Gastrocnemius medialis (tissue), 4 donors: ENCODE measurements at places on chromosomes 6 and 20.

DNA sequence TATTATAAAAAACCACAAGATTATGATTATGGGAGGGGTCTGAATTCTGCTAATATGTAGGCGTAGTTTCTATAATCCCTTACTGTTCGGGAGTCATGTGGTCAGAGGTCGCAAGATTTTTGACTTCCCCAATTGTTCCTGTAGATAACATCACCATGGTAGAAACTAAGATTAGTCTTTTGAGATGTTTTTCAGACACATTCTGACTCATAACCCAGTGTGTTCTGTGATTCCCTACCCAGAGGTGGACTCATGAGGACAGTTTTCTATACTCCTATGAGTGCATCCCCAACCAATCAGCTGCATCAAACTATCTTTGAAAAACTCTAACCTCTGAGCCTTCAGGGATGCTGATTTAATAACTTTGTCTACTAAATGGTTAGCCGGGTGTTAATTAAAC lies 175.5 kb downstream of the RFPL4B start:
- DNase-seq, result no peak

DNA sequence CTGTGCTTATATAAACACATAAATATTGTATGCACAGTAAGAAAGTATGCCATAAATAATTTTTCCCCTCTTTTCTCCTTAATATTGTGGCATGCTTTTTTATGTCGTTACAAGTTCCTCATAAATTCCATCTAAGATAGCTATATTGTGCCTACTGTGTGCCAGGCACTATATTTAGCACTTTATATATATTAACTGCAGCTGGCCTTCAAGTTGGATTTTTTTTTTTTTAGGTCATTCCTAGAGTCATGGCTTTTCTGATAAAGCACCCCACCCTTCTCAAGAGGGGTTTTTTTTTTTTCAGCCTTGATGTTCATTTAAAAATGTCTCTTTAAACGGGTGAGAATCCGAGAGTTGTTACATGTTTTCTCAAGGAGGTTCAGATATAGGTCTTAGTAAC lies 42.8 kb upstream of the RNF8 start:
- DNase-seq, result no peak

- no peak for DNase-seq
Measured at GRCh38 chr6:89750338-89750737, 69.3 kb downstream of the MDN1 start.

GRCh38 chr20:38867062-38867359 lies 59.2 kb upstream of the FAM83D start:
- no peak for DNase-seq

DNA sequence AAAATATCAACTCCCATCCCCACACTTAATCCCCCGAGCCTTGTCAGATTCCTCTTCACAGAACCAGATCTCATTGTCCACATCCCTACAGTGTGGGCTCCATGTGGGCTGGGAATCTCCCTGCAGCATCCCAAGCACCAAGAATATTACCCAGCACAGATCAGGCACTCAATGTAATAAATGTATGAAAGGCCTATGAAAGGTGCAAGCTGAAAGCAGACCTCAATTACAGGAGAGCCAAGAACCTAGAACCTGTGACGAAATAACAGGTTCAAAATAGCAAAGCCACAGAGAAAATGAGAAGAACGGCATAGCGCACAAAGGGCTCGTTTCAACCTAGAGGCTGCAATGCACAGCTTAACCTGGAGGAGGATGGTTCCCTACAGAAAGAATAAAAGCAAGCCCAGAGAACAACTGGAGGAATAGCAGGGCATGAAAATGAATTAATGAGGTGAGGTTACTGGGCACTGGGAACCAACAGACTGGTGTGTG lies 3.1 kb downstream of the SLC23A2 start:
- no peak for DNase-seq

- no peak for DNase-seq
Measured at GRCh38 chr6:53410508-53411258, 61.9 kb upstream of the ELOVL5 start.

- no peak for DNase-seq
Measured at GRCh38 chr6:27214126-27214601, 33.3 kb upstream of the PRSS16 start.

DNA sequence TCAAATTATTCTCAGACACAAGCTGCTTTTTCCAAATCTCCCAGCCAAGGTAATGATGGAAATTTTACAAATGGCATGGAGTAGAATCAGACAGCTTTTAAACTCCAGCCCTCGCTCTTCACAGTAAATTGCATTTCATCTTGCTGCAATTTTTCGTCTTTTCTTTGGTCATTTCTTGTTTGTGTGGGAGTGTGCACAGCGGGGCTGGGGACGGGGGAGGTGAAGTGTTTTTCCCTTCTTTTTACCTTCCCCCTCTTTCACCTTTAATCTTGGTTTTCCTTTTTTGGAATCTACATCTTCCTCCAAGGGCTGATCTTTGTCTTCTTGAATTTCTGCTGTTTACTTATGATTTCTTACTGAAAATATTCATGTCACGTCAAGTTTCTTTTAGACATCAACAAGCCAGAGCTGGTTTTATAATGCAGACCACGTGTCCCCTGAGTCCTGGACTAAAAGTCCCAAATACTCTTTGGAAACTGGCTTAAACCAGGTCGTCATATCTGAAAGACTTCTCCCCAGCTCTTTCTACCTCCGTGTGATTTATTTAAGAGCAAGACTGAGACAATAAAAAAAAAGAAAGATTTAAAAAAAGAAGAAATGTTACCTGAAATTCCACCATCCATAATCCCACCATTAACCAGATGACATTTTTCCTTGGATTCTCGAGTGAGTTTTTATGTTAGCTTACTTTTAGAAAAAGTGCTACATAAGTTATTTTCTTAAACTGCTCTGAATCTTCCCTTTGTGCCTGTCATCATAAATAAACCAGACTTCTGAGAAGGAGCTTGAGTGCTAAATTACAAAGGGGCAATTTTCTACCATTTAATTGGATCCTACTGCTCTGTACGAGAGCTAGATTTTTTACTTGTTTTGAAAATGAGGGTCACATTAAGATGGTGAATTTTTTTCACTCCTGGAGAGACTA lies 52.0 kb downstream of the MAP3K5 start:
- no peak for DNase-seq

DNA sequence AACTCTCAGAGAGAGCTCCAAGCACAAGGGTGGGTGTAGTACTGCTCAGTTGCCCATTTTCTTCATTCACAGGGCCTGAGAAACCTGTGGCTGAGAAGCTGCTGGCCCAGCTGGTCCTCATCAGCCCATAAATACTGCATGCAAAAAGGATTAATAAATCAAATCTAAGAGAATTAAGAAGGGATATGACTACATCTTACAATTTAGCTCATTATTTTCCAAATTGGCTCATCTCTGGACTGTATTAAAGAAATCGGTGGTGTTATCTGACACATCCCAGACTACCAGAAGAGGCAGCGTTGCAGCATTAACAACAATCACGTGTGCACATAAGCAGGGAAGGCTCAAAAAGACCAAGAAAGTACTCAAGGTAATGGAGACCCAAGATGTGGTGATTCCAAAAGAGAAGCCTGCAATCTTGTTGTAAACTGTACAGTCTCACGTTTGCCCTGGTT lies 90.7 kb downstream of the CD24 start:
- DNase-seq, result no peak

DNA sequence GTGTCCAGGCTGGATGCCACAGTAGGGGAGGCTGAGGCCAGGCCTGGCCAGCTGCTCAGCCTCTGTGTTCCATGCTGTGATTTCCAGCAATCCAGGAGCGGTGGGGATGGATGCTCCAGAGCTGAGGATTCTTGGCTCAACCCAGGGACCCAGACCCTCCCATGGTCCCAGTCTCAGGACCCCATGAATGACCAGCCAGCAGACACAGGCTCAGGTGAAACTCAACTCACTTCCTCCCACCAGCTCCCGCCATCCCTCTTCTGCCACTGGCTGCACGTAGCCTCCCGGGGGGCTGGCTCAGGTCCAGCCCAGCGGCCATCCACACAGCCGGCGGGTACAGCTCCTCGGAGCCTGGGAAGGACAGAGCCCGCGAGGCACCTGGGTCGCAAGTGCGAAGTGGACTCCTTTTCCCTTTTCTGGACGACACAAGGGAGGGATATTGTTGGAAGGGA lies 54.5 kb upstream of the DACT2 start:
- no peak for DNase-seq

- DNase-seq, result no peak
Measured at GRCh38 chr6:40626886-40627285, 39.7 kb upstream of the LRFN2 start.

DNA sequence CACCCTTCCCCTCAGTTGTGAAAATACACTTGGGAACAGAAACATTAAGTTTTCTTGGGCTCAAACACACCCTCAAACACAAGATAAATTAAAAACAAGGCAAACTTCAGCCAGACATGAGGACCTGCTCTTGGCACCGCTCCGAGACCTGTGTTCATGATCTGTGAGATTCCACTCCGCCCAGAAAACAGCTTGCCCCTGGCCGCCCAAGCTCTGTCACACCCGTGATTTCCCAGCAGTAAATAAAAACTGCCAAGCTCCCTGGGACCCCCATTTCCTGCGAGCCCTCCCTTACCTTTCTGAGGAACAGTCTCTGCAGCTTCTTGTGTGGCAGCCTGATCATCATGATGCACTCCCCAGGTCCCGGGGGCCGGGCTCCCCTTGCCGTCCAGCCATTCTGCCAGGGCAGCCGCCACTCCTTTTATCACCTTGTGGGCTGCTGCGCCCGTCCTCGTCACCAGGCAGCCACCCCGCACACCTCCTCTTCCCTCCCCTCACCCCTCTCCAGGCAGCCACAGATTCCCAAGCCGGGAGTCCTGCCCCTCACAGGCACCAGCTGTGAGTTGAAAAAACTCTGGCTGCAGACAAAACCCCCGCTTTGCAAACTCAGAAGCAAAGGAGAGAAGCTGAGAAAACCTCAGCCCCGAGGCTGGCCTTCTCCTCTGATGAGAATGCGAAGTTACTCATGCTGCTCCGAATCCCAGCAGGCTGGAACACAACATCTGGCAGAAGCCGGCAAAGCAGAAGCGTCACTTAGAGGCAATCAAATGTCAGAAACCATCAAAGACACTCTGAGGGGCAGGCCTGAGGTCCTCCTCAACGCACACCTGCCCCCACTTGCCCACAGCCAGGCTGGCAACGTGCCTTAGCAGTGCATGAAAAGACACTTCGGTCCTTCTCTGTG lies 130.4 kb upstream of the RPS6KA2 start:
- no peak for DNase-seq

GRCh38 chr20:14570811-14571210 lies 233.4 kb upstream of the FLRT3 start:
- no peak for DNase-seq

GRCh38 chr6:140401761-140402160 lies 1027.3 kb upstream of the CITED2 start:
- DNase-seq, result no peak

- DNase-seq, result no peak
Measured at GRCh38 chr6:34170346-34170745, 24.5 kb upstream of the GRM4 start.

DNA sequence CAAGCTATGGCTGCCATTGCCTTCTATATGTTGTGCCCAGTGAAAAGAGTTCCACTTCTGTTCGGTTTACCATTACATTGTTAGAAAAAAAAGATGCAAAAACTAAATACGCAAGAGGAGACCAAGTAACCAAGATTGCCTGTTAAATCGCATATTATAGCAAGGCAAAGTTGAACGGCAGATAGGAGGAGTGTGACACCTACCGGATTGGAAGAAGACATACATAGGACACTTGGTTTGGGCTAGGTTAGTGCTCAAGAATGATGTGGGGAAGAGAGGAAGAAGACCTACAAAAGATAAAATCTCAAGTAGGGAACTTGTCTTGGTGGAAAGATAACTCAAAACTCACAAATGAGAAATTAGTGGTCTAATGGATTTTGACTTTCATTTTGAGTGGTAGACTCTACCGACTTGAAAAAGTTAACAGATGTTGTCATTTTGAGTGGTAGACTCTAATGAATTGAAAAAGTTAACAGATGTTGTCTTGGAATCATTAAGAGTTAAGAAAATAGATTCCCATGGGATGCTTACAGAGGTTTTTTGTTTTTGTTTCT lies 95.5 kb downstream of the F13A1 start:
- DNase-seq, result no peak

GRCh38 chr6:21846541-21847451 lies 253.2 kb downstream of the SOX4 start:
- DNase-seq, result no peak

DNA sequence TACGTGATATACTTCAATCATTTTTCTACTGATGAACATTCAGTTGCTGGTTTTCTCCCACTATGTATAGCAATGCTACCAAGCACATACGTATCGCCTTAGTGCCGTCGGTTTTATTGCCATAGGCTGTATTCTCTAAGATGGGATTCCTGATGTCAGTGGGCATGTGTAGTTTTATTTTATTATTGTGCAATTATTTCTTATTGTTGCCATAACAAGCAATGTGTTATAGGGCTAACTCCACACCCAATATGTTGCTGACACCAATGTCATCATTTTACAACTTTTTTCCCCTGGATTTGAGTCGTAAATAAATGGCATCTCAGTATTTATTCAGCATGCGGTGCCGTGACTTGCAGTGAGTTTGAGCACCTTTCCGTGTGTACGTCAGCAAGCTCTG lies 10.8 kb upstream of the DACT2 start:
- DNase-seq, result no peak

GRCh38 chr6:13302751-13303667 lies 25.3 kb downstream of the TBC1D7 start:
- peak; percentile 58 for DNase-seq

- DNase-seq, result no peak
Measured at GRCh38 chr20:41318271-41318649, 729 bp upstream of the ZHX3 start.

DNA sequence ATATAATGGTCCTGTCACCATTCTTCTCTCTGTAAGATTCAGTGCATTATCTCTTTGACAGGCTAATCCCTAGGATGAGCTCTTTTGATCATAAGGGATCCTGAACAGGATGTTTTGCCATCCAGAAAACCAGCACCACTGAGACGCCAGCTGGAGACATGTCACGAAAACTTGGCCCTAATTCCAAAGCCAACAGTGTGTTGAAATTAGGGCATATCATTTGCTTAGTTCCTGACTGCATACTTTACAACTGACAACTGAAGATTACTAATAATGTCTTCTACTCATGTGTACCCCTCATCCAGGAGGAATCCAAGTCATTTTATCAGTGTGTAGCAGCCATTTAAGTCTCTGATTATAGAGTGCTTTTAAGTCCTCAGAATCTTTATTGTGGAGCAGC lies 243.6 kb downstream of the KCNQ5 start:
- DNase-seq, result peak; percentile 69

DNA sequence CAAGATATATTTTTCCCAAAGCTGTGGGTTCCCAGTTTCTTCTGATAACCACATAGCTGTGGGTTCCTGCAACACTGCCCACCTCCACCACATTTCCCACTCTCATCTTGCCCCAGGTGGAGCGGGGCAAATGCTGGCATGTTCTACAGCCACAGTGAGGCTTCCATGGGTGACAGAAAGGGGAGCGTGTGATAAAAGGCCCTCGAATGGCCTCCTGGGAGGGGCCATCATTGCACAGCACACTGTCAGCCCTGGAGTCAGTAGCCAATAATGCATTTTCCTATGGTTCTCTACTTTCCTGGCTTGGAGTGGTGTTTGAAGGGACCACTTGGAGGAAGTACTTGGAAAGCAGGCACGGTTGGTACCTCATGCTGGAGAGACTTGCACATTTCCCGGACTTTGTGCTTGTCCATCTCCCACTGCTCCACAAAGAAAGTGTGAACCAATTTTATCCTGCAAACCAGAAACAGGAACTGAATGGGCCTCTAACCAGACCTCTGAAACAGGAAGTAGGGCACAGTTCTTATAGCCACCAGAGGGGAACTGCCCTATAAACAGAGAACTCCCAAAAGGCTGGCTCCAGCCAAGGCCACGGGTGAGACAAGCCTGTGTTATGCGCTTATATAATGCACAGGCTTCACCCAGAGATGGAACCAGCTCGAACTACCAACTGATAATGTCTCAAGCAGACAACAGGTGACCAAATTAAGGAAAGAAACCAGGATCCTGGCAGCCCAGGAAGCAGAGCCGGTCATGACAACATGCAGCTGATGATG lies 8.6 kb downstream of the MAP3K5 start:
- no peak for DNase-seq
